ENCODE measurements at places on chromosomes 12 and 14.

- no peak for DNase-seq
Measured at GRCh38 chr12:89634508-89634907, 74.1 kb downstream of the ATP2B1 start.

GRCh38 chr12:13210236-13211190 lies 14.0 kb downstream of the EMP1 start:
- no peak for DNase-seq

DNA sequence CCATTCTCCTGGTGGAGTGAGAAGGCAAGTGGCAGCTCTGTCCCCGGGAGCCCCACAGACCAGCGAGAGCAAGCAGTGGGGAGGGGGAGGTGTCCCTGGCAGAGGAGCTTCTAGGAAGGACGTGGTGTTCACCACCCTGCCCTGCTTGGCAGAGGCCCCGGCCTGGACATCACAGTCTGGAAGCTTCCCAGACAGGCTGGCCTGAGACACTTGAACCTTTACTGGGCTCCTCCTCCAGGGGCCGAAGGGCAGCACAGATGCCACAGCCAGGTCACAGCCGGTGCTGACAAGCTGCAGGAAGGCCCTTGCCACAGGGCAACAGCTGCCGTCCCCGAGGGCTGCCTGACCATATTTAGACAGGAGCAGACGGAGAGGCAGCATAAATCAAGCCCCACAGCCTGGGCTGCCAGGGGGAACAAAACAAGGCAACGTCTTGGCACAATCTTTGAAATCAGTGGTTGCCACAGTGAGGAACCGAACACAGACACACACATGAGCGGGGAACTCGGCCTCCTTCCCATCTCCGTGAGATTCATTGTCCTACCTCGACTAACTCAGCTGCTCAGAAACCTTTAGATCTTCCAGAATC lies 28.5 kb downstream of the PRIMA1 start:
- peak; percentile 39 for DNase-seq

- DNase-seq, result no peak
Measured at GRCh38 chr14:58878439-58879139, 240.8 kb downstream of the DACT1 start.

DNA sequence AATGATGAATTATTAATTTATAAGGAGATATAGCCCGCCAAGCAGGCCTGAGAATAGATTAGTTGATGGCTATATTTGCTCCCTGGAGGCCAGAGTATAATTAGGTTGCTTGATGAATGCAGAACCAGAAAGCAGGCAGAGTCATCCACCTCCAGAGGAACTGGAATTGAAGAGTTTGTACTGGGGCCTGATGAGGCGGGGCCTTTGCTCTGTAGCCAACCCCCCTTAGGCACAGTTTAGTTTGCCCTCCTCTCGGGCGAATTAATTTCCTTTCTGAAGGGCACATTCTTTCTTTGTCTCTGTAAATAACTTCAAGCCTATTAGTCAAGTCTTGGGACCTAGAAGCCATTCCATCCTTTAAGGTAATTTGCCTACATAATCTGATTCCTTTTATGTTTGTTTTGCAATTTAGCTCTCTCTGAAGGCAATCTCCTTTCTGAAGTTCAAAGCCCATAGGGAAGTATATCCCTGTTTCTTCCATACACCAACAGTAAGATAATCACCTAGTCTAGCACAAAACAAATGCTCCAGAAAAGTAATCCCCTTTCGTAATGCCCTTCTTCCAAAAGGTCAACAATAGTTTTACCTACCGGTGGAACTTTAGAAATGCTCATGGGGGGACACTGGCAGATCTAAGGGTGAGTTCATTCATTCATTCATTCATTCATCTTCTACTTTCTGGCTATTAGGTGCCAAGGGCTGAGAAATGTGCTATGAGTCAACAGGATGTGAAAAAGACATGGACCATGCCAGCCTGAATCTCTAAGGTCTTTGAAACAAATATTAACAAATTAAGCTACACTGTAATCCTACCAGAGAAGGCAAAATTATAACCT lies 84.8 kb upstream of the NUDT4 start:
- DNase-seq, result no peak

DNA sequence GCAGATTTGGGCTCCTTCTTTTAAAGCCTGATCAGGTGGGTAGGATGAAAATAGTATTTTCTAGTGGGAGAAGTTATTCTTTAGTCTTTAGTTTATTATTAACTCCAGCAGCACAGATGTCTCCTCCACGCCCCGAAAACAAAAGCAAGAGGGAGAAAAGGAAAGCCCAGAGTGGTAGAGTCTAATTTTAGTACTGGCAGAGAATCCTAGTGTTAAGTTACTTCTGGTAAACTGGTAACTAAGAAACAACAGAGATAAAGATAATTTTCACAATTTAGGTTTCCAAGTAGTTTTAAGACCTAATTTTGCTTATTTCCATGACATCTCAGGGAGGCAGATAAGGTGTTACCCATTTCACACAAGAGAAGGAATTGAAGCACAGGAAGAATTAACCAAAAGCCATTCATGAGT lies 16.3 kb downstream of the ATP5MC2 start:
- DNase-seq, result no peak

GRCh38 chr12:1252758-1253157 lies 261.7 kb downstream of the ERC1 start:
- no peak for DNase-seq

GRCh38 chr12:75000120-75000519 lies 209.5 kb downstream of the KCNC2 start:
- no peak for DNase-seq

- no peak for DNase-seq
Measured at GRCh38 chr14:75342762-75343599, 64.4 kb downstream of the FOS start.

DNA sequence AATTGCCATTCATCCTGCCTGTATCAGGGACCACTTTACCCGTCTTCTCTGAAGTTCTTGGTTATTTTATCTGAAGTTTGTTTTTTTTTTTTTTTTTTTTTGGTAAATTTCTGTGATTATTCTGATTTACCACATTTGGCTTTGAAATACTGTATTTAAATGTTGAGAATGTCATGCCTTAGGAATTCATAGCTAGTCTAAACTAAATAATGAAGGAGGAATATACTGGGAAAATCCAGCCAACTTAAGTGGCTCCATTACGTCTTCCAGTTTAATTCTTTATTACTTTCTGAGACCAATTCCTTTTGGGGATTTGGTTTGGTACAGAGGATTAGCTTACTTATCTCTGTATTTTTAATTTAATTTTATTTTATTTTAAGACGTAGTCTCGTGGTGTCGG lies 60.3 kb upstream of the KCNMB4 start:
- no peak for DNase-seq

DNA sequence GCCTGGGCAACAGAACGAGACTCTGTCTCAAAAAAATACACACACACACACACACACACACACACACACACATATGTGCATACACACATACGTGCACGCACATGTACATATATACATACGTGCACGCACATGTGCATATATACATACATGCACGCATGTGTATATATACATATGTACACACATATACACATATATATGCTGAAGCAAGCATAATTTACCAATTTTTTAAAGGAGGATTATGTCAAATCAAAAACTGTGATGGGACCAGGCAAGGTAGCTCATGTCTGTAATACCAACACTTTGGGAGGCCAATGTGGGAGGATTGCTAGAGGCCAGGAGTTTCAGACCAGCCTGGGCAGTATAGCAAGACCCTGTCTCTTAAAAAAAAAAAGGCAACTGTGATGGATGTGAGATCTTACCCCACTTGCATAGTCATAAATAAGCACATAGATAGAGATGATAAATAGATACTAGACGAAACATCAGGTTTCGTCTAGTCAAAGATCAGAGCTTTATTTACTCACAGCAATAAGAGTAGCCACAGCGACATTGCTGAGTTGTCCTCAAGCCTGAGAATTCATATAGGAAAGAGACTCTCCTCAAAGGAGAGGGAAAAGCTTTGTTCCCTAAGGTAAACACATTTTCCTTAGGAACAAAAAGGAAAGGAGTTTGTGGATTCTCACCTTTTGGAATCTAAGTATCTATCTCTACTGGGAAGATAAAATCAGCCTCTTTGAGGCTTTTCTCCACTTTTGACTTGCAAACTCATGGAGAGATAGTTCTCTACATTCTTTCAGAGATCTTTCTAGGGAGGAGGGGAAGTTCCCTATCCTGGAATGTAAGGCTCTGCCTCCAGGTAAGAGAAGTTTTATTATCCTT lies 74.7 kb upstream of the AMN1 start:
- DNase-seq, result no peak

- no peak for DNase-seq
Measured at GRCh38 chr14:102088012-102088792, 1.4 kb upstream of the HSP90AA1 start.

- no peak for DNase-seq
Measured at GRCh38 chr12:29212682-29213403, 63.8 kb downstream of the FAR2 start.

- no peak for DNase-seq
Measured at GRCh38 chr14:104134061-104134965, 4.1 kb upstream of the KIF26A start.

DNA sequence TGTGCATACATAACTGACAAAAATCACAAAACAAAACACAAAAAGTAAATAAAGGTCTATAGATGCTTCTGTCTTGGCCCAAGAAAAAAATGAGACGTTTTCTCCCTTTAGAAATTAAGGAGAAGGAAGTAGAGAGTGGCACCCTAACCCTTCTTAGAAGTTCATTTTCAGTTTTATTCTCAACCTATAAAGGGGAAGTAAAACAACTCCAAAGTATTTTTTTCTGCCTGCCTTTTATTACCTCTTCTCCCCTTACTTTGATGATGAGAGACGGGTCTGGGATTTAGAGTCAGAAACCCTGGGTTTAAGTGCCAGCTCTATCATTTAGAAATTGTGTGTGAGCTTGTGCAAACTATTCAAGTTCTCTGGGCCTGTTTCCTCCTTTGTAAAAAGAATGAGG lies 2.8 kb downstream of the PRIM1 start:
- no peak for DNase-seq

Measured in NCI-H446 (cell line).